T follicular helper cell (primary cell): ENCODE measurements at places on chromosomes 6 and 20.

GRCh38 chr6:109164331-109164730 is 69.0 kb downstream of the CEP57L1 start:
- DNase-seq = no peak

- no peak for DNase-seq
Measured at GRCh38 chr20:46568570-46569129, 18.2 kb upstream of the OCSTAMP start.

GRCh38 chr20:35651958-35652357 is 12.7 kb downstream of the CPNE1 start:
- DNase-seq = no peak

- no peak for DNase-seq
Measured at GRCh38 chr20:51498765-51499540, 43.6 kb downstream of the NFATC2 start.

GRCh38 chr6:22690446-22690845 is 121.1 kb downstream of the HDGFL1 start:
- DNase-seq = no peak

DNA sequence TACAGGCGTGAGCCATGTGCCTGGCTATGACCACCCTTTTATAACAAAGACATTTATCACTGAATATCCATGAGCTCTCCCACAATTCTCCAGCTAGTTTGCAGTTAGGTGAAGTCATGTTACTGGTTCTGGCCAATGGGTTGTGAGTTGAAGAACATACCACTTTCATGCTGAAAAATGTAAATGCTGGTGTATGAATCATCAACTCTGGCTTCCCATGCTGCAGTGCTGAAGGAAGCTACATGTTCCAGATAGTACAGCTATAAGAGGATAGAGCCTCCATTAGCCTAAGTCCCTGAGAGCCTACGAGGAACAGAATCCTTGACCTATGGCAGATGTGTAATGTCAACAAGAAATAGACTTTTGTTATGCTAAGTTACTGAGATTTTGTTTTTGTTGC is 180.4 kb downstream of the BTBD9 start:
- DNase-seq = no peak

DNA sequence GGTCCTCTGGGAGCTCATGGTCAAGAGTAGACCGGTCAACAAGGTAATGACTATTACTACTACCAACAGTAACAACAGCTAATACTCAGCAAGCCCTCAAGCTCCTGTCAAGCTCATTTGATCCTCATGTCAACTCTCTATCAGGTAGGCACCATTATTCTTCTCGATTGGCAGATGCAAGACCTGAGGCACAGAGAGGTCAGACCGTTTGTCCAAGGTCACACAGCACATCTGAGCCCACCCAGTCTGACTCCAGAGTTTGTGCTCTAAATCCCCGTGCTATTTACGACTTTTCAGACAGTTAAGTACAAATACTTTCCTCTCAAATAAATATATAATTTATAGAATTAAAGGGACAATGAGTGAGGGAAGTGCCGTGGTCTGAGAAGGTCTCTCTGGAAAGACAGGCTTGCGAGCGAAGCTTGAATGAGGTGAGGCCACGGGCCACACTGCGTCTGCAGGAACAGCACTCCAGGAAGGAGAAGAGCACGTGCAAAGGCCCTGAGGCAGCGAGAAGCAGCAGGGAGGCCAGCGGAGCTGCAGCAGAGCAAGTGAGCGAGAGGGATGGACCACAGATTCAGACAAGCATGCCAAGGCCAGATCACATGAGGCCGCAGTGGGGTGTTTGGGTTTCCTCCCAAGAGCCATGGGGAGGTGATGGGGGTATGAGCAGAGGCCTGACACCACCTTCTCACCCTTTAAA is 117.3 kb downstream of the PREX1 start:
- no peak for DNase-seq

- DNase-seq = no peak
Measured at GRCh38 chr6:25614052-25614451, 38.0 kb upstream of the SCGN start.

- DNase-seq = no peak
Measured at GRCh38 chr20:59623583-59623982, 19.2 kb downstream of the PHACTR3 start.

DNA sequence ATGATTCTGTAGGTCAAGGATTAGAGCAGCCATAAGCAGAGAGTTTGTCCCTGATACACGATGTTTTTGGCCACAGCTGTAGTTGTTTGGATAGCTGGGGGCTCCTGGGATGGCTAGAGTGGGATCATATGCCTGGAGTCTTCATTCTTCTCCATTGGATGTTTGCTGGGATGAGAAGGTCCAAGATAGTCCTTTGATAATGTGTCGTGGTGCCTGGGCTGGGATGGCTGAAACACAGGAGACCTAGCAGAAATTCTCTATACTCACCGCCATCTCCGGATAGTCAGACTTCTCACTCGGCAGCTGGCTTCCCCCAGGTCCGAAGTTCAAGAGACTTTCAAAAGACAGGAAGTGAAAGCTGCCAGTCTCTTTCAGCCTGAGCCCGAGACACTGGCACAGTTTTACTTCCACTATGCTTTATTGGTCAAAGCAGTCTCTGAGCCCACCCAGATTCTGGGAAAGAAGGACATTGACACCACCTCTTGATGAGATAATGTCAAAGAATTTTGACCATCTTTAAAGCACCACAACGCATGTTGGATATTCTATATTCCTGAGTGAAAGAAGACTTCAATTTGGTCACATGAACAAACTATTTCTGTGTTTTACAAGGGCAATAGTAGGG is 16.0 kb downstream of the MARCKS start:
- no peak for DNase-seq

DNA sequence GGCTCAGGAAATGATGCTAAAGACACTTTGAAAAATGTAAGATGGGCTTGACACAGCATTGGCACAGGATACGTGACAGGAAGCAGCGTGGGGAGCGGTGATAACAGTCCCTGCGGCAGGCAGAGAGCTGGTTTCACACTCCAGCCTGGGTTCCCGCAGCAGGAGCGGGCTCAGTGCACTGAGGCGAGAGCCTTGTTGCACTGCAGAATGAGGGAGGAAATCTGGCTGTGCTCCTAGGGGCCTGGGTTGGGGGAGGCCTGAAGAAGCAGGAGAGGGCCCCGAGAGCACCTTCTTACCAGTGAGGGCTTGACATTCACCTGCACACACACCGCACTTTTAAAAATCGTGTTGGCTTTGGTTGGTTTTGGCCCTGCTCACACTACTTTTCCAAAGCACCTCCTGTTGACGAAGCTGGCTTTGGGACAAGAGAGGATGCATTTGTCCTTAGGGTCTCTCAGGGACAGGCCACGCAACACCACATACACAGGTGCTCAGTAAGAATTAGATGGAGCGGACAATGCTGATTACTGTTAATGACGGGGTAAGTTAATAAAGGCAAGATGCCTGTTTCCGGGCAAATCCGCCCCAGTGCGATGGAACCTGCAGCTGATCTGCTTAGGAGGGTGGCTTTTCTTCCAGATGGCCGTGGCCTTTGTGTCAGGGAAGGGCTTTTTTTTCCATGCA is 49.4 kb upstream of the ARMC2 start:
- peak; percentile 10 for DNase-seq

- DNase-seq = no peak
Measured at GRCh38 chr6:155894758-155895157, 439.1 kb upstream of the NOX3 start.

- no peak for DNase-seq
Measured at GRCh38 chr6:137915790-137916189, 48.7 kb downstream of the TNFAIP3 start.

GRCh38 chr6:69179681-69180080 is 544.6 kb downstream of the ADGRB3 start:
- DNase-seq = no peak

DNA sequence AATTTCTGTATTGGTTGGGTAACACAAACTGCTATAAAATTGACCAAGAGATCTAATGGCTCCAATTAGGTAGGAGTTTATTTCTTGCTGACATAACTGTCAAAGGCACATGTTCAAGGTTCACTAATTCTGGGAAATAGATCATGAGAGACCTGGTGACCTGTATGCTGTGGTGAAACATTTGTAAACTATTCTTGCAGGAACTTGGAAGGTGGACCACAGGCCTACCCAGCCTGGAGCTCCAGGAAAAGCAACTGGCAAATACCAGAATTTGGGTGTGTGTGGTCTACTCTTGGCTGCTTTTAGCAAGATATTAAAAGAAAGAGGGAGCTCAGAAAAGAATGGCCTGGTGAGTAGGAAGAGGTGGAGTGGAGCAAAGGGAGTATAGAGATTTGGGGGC is 184.6 kb downstream of the QKI start:
- DNase-seq = no peak

- no peak for DNase-seq
Measured at GRCh38 chr20:35238735-35239134, 12.2 kb downstream of the MMP24 start.

GRCh38 chr6:165574220-165575157 is 88.6 kb downstream of the PDE10A start:
- no peak for DNase-seq

GRCh38 chr6:51927450-51927849 is 160.0 kb downstream of the PKHD1 start:
- DNase-seq = no peak

DNA sequence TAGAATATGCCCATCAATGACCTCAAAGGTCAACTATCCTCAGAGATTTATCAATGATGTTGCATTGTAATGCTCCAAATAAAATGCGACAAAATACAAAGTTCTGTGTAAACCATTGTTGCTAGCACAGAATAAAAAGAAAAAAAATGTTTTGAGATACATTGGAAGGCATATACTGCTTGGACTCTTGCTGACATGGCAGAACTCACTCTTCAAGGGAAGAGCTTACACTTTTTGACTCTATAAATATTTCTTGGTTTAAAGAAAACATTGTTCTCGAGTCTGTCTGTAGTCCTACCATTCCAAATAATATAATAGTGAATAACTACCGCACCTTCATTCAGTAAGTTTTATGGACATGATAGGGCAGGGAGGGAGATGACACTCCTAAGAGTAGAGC is 178.7 kb upstream of the RSPO3 start:
- DNase-seq = no peak

DNA sequence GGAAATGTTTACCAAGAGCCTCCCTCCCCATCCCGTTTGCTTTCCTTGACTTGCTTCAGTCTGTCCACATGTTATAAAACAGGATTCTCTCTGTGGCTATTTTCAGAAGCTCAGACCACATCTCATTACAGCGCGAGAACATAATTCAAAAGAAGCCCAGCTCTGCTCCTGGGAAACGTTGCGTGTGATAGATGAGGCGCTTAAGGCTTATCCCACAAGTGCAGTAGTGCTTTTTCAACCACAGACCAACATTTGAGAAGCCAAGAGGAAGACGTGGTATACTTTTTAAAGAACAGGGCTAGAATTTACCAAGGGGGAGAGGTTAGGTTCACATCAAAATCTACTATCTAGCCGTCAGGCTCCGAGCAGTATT is 239.5 kb downstream of the SLC24A3 start:
- DNase-seq = no peak

DNA sequence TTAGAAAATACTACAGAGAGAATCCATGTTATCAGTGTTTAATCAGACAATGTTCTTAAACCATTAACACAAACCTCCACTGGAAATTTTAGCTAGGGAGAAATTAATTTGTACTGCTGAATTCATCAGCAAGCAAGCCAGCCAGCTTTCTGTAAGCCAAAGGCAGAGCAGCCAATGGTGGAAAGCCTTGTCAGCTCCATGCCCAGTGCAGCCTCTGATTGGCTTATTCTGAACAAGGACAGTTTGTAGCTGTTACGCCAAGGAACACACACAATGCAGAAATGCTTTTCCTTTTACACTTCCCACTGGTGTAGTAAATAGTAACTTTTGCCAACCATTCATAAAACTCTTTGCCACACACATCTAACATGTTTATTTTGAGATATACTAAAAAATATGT is 265.0 kb downstream of the TENT5A start:
- no peak for DNase-seq

DNA sequence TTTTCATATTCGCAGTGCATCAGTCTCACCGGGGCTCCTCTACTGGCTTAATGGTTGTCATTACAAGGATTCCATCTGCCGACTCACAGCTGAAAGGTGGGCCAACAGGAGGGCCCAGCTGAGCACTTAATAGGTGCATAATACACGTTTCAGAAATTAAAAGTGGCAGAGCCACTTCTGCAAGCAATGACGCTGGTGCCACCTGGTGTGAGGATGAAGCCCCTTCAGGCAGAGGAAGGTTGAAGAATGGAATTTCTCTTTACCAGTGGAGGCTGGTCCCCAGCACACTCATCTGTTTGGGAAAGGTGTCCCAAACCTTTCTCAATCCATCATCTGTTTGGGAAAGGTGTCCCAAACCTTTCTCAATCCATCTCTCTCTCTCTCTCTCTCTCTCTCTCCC is 8.2 kb upstream of the STMND1 start:
- DNase-seq = no peak

DNA sequence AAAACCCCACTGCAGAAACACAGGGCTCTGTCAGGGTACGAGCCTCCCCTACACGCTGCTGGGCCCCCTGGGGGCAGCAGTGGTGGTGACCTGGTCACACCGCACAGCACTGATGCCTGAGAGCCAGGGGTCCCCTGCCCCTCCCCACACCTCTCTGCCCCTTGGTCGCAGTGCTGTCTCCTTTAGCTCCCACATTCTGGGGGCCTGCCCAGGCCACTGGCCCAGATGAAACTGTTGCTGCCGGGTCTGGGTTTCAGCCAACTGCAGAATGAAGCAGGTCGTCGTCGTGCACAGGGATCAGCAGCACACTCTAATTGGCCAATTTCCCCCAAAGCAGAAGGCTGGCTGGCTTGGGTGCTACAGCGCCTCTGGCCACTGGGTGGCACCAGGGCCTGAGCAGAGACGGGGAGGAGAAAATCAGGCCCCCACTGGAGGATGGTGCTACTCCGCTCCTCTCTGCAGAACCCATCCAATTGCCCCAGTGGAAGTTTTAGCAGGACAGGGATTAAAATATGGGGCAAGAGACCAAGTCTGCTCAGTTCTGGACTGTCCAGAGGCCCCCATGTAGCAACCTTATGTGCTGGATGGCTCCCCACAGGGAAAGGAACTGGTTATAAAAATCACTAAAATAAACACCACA is 26.1 kb downstream of the DIDO1 start:
- DNase-seq = peak; percentile 67

- DNase-seq = no peak
Measured at GRCh38 chr6:19472850-19473249, 364.3 kb upstream of the ID4 start.

GRCh38 chr6:39037082-39037508 is 11.5 kb upstream of the GLP1R start:
- DNase-seq = no peak

DNA sequence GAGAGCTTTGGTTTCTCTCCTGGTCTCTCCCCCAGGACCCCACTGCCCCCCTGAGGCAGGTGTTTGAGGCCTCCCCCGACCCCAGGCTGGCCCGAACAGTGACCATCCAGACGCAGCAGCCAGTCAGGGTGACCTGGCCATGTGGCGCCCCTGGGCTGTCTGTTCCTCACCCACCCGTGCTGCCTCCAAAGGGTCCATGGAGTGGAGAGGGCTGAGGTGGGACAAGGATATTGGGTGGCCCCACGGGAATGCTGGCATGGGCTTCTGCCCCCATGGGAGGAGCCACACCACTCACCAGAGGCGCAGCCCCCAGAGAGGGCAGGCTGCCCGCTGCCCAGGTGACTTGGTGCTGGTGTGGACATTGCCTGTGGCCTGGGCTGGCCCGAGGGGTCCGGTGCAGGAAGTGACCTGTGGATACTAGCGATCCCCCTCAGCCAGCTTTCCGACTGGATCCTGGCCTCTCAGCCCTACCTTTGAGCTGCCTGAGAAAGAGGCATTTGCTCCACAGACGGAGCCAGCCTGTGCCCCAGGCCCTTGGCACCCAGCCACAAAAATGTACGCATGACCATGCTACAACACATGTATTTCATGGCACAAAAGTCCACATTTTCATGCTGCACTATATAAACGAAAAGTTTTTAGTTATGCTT is 50.8 kb downstream of the BCAS4 start:
- no peak for DNase-seq

GRCh38 chr6:11773581-11773980 is 5.0 kb downstream of the ADTRP start:
- DNase-seq = no peak
